Foreskin melanocyte (primary cell): ENCODE measurements at places on chromosomes 12 and 14.

GRCh38 chr14:60758885-60759284 lies 24.3 kb downstream of the MNAT1 start:
- DNase-seq: no peak

DNA sequence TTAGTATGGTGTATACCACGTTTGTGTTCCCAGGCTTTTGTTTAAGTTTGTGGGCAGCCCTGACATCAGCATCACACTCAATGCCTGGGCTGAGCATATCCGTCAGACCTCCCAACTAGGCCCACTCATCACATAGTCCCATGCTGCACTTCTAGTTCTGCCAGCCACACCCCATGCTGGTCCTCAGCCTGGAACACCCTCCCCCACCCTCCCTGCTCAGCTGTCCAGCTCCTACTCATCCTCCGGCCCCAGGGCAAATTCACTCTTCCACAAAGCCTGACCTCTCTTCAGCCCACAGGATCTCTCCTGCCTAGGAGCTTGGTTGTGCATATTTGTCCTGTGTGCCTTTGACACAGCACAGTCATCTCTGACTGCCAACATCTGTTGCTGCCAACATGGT lies 3.9 kb upstream of the ENDOU start:
- DNase-seq: no peak

DNA sequence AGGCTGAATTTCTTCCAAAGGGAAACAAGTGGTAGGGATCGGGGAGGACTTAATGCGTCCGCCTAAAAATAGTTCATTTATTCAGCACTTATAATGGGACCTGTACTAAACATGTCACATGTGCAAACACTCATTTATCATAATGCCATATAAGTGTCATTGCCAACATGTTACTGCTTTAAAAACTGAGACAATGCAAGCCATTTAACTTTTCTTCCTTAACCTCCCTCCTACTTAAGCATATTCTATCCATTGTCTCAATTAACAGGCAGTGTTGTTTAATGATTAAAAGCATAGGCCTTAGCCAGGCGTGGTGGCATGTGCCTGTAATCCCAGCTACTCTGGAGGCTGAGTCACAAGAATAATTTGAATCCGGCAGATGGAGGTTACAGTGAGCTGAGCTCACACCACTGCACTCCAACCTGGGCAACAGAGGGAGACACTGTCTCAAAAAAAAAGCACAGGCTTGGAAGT lies 13.5 kb upstream of the SCFD1 start:
- DNase-seq: no peak

- DNase-seq: no peak
Observed at GRCh38 chr14:33567023-33567728, 383.7 kb downstream of the EGLN3 start.

DNA sequence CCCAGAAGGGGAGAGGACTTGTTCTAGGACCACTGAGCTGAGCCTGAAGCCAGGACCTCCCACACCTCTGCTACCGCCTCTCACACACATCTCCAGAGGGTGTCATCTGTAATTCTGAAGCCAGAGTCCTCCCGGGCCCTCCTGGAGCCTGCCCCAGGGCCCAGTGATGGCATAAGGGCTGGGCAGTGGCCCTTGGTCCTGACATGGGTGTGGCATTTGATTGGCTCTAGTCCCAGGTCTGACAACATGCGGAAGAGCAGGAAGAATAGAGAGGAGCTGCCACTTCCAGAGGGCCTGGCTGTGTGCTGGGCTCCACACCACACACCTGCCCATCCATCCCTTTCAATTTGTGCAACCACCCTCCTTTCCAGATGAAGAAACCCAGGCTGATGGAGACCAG lies 144.3 kb upstream of the GSC start:
- no peak for DNase-seq

DNA sequence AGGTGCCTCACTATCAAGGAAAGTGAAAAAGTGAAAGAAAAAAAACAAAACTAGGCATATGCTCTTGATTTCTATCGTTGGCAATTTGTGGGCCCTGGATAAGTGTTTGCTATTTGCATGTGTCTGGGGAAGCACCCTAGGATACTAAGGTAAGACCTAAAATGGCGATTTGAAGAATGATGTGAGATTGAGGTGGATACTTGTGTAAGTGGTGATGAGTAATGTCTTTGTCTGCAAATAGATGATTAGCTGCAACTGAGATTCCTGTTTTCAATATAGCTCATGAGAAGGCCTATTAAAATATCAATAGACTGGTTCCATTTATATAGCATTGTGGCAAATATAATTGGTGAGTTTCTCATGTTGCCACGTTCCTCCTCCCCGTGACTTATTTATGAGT lies 261.7 kb downstream of the NEDD1 start:
- no peak for DNase-seq

DNA sequence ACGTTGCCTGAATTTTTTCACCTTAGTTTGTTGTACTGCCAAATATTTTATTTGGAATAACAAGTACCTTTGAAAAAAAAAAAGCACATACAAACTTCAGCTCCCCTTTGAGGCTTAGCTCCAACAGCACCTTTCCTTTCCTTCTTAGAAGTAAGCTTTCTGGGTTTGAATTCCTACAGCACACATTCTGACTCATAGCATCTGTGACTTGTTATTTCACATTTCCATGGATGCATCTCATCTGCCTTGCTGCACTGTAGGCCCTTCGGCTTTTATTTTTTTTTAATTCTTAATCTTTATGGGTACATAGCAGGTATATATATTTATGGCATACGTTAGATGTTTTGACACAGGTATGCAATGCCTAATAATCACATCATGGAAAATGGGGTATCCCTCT lies 7.2 kb downstream of the LGALS3 start:
- DNase-seq: no peak

DNA sequence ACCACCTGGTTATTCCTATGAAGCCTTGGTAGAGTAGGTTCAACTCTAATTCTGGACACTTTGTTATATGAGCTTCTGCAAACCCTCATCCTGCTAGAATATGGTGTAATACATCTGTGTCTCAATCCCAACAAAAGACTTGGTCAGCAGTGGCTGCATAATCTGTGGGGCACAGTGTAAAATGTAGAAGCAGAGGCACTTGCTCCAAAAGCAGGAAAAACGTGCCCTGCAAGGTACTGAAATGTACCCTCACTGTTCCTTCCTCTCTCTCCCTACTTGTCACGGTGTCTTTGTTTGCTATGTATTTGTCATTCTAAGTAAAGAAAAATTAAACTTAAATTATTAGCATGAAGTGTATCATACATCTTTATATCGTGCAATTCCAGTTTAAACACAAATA lies 267.9 kb downstream of the BCL11B start:
- DNase-seq: no peak

DNA sequence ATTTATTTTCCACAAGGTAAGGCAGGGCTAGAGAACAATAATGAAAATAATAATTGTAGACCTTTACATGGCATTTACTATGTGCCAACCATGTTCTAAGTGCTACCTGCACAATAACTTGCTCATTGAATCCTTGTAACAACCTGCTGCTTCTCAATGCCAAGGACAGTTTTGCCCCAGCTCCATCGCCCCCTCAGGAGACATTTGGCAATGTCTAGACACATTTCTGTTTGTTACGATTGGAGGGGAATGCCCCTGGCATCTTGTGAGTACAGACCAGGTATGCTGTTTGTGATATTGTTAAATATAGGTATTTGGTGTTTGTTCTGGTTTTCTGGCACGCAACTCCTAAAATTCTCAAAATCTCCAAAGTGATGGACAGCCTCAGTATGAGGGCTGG lies 8.1 kb upstream of the ATXN2 start:
- no peak for DNase-seq

- no peak for DNase-seq
Observed at GRCh38 chr12:943051-943450, 6.4 kb downstream of the RAD52 start.

DNA sequence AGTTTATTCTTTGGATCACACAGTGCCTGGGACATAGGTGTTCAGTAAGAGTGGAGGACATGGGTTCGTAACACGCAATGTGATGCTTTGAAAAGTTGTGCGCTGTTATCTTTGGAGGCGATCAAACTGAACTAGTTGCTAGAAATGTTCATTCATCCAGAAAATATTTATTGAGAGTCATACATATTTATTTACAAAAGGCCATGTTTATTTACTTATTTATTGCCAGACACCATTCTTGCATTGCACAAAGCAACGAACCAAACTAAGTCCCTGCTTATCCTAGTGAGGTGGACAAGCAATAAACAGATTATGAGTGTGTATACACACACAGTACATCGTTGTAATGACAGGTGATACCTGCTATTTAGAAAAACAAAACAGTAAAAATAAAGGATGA lies 12.6 kb downstream of the BHLHE41 start:
- no peak for DNase-seq

DNA sequence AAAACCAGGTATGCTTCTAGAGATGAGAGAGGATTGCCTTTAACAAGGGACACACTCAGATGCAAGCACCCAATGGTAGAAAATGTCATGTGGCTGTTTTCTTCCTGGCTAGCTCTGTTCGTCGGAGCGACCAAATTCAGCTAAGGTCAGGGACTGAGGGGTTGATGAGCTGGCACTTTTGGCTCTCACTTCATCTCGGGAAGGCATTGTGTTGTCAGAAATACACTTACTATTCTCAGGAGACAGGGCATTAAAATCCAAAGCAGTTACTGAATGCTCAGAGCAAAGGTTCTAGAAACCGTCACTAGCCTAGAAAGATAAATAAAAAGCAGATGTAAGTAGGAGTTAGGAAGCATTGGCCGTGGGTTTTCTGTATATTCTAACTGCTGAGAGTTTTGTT lies 275.7 kb upstream of the SSTR1 start:
- no peak for DNase-seq

- DNase-seq: no peak
Observed at GRCh38 chr12:132186208-132186856, 42.1 kb downstream of the NOC4L start.

- no peak for DNase-seq
Observed at GRCh38 chr12:119835068-119835467, 42.1 kb downstream of the CIT start.

DNA sequence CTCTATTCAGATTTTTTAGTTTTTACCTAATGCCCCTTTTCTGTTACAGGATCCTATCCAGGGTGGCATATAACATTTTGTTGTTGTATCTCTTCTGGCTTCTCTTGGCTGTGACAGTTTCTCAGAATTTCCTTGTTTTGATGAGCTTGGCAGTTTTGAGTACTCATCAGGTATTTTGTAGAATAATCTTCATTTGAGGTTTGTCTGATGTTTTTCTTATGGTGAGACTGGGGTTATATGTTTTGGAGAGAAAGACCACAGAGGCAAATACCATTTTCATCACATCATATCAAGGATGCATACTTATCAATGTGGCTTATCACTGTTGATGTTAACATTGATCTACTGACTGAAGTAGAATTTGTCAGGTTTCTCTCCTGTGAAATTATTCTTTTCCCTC lies 14.0 kb upstream of the LYZ start:
- DNase-seq: no peak

DNA sequence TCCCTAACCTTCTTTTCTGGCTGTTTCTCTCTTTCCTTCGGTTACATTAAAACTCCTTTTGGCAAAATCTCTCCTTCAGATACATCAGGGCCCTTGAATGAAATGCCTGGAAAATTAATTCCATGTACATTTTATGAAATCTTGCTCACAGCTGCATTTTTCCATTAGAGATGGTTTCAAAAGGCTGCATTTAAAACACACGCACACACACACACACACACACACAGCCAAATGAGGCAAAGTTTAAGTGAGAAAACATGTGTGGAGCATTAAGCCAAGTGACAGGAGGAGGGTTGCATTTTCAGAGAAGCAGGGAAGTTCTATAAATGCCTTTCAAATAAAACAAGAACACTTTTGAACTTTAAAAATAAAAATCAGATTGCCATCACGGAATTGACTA lies 216.4 kb downstream of the LRIG3 start:
- DNase-seq: no peak

GRCh38 chr12:113804961-113805600 lies 161.0 kb downstream of the RBM19 start:
- DNase-seq: no peak

DNA sequence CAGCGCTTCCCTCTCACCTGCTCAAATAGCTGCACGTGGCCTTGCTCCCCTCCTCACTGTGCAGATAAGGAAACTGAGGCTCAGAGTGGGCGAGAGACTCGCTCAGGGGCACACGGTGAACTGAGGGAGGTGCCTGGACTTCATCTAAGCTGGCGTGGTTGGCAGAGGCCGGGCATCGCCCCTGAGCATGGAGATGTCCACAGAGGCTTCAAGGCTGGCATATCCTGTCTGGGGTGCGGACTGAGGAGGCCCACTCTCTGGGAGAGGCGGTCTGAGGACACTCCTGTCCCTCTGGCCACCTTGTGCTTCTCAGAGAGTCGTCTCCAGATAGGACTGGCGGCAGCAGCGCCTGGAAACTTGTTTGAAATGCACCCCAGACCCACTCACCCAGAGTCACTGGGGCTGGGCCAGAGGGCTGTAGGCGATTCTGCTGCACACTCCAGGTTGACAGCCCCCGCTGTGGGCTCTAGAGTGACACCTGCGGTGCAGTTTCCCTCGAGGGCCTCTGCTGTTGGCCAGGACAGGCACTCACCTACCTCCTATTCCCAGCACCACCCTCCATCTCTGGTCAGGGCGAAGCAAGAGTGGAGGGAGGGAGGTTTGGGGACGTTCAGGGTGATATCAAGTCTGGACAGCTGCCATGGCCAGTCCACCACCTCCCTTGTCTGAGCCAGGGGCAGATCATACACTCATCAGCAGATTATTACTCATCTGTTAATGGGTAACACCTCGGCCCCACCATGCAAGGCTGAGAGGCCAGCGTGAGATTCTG lies 11.2 kb upstream of the LBHD2 start:
- no peak for DNase-seq

DNA sequence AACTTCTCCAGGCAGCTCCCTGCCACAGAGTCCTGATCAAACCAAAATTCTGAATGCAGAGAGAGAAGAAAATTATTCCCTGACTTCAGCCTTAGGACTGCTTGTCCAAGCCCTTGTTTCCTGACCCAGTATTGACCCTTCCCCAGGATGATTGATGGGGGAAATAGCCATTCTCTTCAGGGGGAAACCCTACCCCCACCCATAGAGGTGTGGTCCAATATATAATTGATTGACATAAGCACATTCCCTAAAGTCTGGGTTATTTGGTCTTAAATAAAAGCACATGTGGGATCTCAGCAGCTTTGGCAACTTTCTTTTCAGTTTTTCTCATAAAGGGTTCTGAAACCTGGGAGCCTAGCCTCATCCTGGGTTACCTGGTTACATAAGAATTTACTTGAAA lies 201.2 kb upstream of the DDHD1 start:
- no peak for DNase-seq

DNA sequence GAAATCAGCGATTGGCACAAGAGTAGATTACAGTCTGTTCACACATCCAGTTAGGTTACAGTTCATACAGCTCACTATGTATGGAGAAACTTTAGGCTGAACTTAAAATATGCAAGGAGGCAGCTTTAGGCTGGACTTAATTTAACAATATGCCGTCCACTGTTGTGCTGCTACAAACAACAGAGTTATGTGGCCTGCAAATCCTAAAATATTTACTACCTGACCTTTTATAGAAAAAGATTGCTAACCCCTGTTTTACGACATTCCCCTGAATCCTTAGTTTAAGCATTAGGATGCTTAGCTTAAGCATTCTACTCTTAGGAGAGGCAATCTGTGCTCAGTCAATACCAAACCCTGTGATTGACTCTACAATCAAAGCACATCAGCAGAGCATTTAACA lies 50.9 kb downstream of the DAO start:
- DNase-seq: no peak

GRCh38 chr12:121970581-121971300 lies 50.9 kb upstream of the BCL7A start:
- no peak for DNase-seq
